Glomerular endothelial cell (primary cell): ENCODE measurements at places on chromosomes 5 and 9. TPM values are rescaled to one million over a fixed set of nuclear protein-coding genes. Genes with fewer than 3 reads are reported as not detected.

PSMD5 gene
- 36.3 and 114 TPM in 2 replicates for total RNA-seq

PCDHGA7 gene
- 3.6 and 5.3 TPM in 2 replicates for total RNA-seq

SOHLH1 gene
- 0.39 TPM in 1 of 2 replicates, not detected in the other for total RNA-seq

ZFP2 gene
- 0.39 and 0.82 TPM in 2 replicates for total RNA-seq

TMEM215 gene
- total RNA-seq, result not detected in 2 replicates

ARL14EPL gene
- not detected in 2 replicates for total RNA-seq

PCDHA2 gene
- 0.15 TPM in 1 of 2 replicates, not detected in the other for total RNA-seq

MCC gene
- 20.1 and 30.2 TPM in 2 replicates for total RNA-seq

GPR21 gene
- 1.1 TPM in 1 of 2 replicates, not detected in the other for total RNA-seq

AK1 gene
- 80.6 and 88.4 TPM in 2 replicates for total RNA-seq

BARHL1 gene
- total RNA-seq, result not detected in 2 replicates

TICAM2 gene
- 1.8 and 2.0 TPM in 2 replicates for total RNA-seq

PTPRD gene
- total RNA-seq, result 1.3 and 4.1 TPM in 2 replicates

NR2F1-AS1 gene
- total RNA-seq, result 15.1 and 23.0 TPM in 2 replicates

RNF145 gene
- total RNA-seq, result 41.8 and 86.6 TPM in 2 replicates

FAM114A2 gene
- total RNA-seq, result 16.8 and 18.5 TPM in 2 replicates

PALM2AKAP2 gene
- total RNA-seq, result 3.9 and 5.3 TPM in 2 replicates

WNK2 gene
- 0.06 TPM in 1 of 2 replicates, not detected in the other for total RNA-seq

KIF24 gene
- 0.63 and 1.8 TPM in 2 replicates for total RNA-seq

EIF4E1B gene
- total RNA-seq, result 0.06 TPM in 1 of 2 replicates, not detected in the other

PLAC8L1 gene
- not detected in 2 replicates for total RNA-seq

RNF44 gene
- 12.6 and 26.1 TPM in 2 replicates for total RNA-seq

RNF208 gene
- total RNA-seq, result 0.76 and 2.9 TPM in 2 replicates

FOXI1 gene
- total RNA-seq, result not detected in 2 replicates

LCN6 gene
- not detected in 2 replicates for total RNA-seq

C5orf52 gene
- not detected in 2 replicates for total RNA-seq

NHP2 gene
- 242 and 354 TPM in 2 replicates for total RNA-seq

SPZ1 gene
- total RNA-seq, result not detected in 2 replicates

PMPCA gene
- 48.2 and 55.5 TPM in 2 replicates for total RNA-seq

RGS7BP gene
- 23.9 and 24.1 TPM in 2 replicates for total RNA-seq

GABRA1 gene
- not detected in 2 replicates for total RNA-seq

ZNF879 gene
- total RNA-seq, result 1.8 and 3.2 TPM in 2 replicates

CARD6 gene
- total RNA-seq, result 16.6 and 24.4 TPM in 2 replicates

NUTM2G gene
- total RNA-seq, result not detected in 2 replicates

RNF183 gene
- total RNA-seq, result not detected in 2 replicates

PCA3 gene
- not detected in 2 replicates for total RNA-seq

ZNF474 gene
- total RNA-seq, result 0.23 TPM in 1 of 2 replicates, not detected in the other

SH3TC2 gene
- 2.5 and 3.6 TPM in 2 replicates for total RNA-seq

SLC1A3 gene
- not detected in 2 replicates for total RNA-seq

EXD3 gene
- 20.9 and 32.6 TPM in 2 replicates for total RNA-seq
